ENCODE measurements at places on chromosomes 1 and 21.

GRCh38 chr1:78681265-78681664 is 31.6 kb downstream of the IFI44 start:
- DNase-seq = no peak

DNA sequence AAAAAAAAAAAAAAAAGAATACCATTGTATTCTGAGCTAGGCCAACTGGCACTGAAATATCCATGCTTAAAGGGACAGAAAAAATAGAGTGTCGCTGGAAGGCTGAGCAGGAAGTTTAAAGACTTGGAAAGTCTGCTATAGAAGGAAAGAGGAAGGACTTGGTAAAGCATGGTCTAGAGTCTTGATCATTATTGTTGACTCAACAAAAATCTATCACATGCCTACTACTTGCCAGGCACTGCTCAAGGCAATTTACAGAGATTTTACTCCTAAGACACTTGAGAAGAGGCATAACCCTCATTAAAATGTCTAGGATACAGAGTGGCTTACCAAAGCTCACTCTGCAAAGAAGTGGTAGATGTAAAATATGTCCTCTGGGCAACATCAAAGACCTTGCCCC is 324.0 kb upstream of the DAB1 start:
- no peak for DNase-seq

GRCh38 chr1:94962409-94963265 is 35.7 kb upstream of the CNN3 start:
- DNase-seq = no peak

- DNase-seq = no peak
Measured at GRCh38 chr1:245279346-245279745, 124.6 kb downstream of the KIF26B start.

- DNase-seq = no peak
Measured at GRCh38 chr1:202501281-202501680, 152.8 kb downstream of the PPP1R12B start.

- DNase-seq = no peak
Measured at GRCh38 chr1:50661626-50662025, 238.4 kb upstream of the DMRTA2 start.

DNA sequence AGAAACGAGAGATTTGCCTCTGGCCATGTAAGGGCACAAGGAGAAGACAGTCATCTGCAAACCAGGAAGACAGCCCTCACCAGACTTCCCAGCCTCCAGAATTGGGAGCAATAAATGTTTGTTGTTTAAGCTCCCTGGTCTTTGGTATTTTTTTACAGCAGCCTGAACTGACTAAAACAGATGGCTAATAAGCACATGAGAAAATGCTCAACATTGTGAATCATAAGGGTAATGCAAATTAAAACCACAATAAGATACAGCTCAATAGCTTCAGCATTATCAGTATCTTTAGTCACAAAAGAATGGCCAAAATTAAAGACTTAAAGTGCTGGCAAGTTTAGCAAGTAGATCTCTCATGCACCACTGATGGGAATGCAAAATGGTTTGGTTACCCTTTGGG is 11.7 kb downstream of the UBE2G2 start:
- DNase-seq = no peak

- DNase-seq = no peak
Measured at GRCh38 chr1:68116643-68117235, 66.3 kb upstream of the DIRAS3 start.

GRCh38 chr1:18109058-18109755 is 1.6 kb downstream of the IGSF21 start:
- no peak for DNase-seq

- no peak for DNase-seq
Measured at GRCh38 chr1:202994756-202995155, 12.4 kb upstream of the TMEM183A start.

- no peak for DNase-seq
Measured at GRCh38 chr1:224264321-224264720, 65.7 kb downstream of the NVL start.

DNA sequence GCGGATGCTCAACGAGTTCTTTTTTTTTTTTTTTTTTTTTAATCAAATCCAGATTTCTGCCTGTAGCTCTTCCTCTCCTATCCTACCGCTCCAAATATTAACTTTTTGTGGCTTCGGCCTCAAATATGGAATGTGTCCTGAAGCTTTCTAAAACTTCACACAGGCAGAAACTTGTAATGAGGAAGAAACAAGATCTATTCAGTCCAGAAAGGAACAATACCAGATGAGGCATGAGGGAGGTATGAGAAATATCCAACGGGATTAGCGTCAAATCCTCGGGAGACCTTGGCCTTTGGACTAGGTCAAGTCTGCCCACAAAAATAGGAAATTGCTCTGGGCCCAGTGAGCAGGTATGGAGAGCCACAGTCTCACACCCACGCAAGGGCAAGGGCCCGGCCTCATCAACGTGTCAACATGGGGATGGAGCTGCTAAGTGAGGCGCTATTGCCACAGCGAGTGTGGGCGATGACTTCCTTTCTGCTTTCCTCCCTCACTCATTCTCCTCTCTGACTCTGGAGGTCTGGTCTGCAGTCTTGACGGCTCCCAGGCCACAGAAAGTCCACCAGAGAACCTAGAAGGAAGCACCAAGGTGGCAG is 66.6 kb downstream of the BCAR3 start:
- peak; percentile 73 for DNase-seq

- no peak for DNase-seq
Measured at GRCh38 chr1:114336360-114336759, 174.6 kb downstream of the TRIM33 start.

GRCh38 chr1:153553830-153554541 is 4.9 kb upstream of the S100A3 start:
- no peak for DNase-seq

DNA sequence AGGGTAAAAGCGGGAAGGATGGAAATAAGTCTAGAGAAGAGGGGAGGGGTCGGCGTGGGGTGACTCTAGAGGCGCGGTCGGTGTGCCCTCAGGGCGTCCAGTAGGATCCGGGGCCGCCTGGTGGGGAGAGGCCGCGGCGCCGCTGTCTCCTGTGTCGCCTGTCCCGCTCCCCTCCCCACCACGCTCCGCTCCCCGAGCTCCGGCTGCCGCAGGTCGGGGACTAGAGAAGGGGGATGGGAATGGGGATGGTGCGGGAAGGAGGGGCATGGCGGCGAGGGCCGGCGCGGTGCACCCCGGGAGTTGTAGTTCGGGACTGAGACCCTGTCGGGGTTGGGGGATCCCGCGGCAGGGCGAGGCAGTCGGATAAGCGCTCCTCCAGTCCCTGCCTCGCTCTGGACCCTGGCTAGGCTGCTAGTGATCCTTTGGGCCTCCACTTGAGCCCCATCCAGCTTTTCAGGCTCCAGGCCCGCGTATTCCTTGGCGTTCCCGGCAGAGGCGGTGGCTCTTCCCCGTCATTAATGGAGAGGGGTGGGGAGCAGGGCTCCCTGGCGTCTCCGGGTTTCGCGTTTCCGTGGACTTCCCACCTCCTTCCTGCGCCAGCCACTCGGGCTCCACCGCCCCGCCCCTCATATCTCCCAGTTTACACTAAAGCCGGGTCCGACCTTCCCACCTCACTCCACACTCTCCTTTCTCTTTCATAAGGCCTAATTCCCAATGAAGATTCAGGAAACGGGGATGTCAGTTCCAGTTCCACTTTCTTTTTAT is at the start of gene ENTREP3:
Gene ENTREP3 (minus strand): TSS at position 241 of the 765 bp plus-strand sequence. CDS start 606 bp downstream, outside the sequence.
- peak; percentile 95 for DNase-seq

- peak; percentile 71 for DNase-seq
Measured at GRCh38 chr1:109814993-109815786, 51.5 kb upstream of the EPS8L3 start.

- DNase-seq = no peak
Measured at GRCh38 chr21:29436143-29436542, 137.4 kb downstream of the BACH1 start.

DNA sequence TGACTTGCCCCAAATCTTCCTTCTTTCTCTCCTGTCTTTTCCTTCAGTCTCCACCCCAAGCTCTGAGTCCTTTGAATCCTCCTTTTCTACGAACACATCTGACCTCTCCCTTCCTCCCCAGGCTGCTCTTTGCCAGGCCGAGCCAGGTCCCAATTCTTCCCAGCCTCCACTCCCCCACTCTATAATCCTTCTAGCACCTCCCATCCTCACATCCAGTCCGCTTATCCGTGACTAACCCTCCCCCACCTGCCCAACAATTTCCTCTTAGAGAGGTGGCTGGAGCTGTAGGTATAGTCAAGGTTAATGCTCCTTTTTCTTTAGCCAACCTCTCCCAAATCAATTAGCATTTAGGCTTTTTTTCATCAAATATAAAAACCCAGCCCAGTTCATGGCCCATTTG is 9.5 kb upstream of the HPDL start:
- no peak for DNase-seq

- DNase-seq = no peak
Measured at GRCh38 chr1:213761845-213762407, 225.8 kb upstream of the PROX1 start.

DNA sequence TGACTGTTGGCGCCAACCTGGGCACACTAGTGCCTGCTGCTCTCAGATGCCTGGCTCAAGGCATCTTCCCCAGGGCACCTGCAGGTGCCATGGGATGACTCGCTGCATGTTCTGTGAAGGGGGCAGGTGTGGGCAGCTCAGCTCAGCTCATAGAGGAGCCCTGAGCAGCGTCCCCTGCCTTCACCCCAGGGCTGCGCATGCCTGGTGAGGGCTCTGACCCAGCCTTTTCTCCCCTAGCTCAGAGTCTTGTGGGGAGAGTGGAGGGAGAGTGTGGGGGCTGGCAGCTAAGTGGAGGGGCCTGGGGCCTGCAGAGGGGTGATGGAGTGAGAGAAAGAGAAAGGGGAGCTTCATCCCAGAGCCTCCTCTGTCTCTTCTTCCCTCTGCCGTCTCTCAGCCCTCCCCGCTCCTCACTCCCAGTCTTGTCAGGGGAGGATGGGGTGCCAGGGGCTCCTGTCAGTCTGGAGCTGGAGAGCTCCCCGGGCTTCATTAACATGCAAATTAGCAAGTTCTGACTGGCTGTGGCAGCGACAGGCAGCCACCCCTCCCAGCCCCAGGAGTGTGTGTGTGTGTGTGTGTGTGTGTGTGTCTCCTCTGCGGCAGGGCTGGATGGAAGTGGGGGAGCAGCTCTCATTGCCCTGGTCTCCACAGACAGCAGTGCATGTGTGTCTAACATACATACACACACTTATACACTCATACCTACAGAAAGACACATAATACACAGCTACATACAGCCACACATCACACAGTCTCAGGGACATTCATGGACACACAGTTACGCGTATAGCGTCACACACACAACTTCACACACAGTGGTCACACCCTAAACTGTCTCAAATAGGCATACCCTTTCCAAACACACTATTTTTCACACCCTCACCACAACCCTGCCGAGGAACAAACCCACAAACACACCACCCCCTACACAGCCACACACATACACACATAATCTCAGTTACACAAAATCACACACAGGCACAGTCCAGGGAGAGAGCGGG is 34.0 kb downstream of the FOXO6 start:
- no peak for DNase-seq

DNA sequence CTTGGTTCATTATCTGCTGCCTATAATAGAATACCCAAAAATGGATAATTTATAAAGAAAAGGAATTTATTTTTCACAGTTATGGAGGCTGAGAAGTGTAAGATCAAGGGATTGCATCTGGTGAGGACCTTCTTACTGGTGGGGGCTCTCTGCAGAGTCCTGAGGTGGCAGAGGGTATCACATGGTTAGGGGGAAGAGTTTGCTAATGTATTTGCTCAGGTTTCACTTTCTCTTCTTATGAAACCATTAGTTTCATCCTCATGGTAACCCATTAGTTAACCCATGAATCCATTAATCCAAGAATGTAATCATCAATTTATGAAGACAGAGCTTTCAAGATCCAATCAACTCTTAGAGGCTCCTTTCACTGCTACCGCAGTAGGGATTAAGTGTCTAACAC is 120.6 kb downstream of the DNM3 start:
- DNase-seq = no peak

- no peak for DNase-seq
Measured at GRCh38 chr21:33199516-33200217, 30.1 kb upstream of the IFNAR2 start.

- DNase-seq = no peak
Measured at GRCh38 chr1:171814692-171815091, 26.6 kb upstream of the DNM3 start.

- no peak for DNase-seq
Measured at GRCh38 chr1:150069923-150070322, 2.3 kb downstream of the VPS45 start.

DNA sequence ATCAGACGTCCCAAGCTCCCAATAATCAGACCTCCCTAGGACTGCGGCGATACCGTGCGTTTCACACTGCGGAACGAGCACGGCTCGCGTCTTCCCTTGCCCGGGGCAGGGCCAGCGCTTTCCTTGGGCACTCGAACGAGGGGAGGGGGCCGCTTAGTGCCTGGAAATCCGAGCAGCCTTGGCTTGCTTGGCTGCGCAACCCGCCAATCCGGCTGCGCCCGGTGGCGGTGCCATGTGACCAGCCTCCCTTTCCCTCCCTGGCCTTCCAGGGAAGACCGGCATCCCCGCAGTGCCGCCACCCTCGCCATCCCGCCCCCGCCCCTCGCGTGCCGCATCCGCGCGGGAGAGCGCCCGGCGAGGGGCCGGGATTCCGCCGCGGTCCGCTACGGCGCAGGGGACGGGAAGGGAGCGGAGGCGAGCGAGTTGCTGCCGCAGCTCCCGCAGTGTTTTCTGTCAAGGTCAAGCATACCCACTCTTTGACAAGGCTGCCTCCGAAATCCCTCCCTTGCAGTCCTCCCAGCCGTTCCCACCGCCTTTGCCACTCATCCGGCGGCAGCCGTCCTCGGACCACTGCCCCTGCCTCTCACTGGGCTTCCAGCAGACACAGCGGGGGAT is 8.3 kb upstream of the RNF19B start:
- DNase-seq = no peak

DNA sequence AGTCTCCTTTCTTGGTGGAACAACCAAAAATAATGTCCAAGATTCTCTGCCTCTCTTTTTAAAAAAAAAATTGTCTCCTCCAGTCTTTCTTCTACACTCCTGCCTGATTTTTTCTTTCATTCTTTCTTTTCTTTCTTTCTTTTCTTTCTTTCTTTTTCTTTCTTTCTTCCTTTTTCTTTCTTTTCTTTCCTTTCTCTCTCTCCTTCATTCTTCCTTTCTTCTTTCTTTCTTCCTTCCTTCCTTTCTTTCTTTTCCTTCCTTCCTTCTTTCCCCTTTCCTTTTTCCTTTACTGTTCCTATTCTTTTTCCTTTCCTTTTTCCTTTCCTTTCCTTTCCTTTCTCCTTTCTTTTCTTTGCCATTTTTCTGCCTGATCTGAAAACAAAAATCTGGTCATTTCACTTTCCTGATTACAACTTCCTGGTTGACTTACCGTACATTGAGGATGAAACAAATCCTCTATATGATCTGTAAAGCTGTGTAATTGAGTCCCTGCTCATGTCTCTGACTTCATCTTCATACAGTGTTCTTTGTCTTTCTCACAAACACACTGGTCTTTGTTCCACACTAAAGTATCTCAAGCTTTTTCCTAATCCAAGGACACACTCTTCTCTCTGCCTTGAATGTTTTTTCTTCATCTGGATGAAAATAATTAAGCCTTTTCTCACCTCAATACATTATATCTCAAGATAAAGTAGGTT is 6.1 kb upstream of the KRTAP23-1 start:
- no peak for DNase-seq
